ENCODE measurements at places on chromosomes 3 and 15.

GRCh38 chr3:188231456-188231855 is 77.5 kb downstream of the LPP start:
- no peak for DNase-seq

DNA sequence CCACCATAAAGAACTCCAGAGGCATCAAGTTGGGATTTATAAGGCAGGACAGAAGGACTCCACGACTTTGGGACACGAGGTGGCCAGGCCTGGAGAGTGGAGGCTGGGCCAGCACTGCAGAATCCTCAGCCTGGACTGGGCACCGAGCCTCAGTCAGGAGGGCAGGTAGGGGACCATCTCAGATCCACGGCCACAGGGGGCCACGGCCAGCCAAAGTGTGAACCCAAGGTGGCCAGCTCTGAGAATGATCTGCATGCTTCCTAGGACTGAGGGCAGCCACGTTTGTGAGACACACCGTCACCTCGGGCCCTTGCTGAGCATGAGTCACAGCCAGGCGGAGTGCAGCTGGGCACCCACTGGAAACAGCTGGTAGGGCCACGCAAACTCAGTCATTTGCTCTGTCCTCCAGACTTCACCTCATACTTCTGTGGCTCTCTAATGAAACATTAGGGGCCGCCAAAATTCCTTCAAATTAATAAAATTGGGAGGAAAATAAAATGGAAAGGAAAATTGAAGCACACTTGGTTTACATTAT is 65.8 kb downstream of the CTNNB1 start:
- no peak for DNase-seq

DNA sequence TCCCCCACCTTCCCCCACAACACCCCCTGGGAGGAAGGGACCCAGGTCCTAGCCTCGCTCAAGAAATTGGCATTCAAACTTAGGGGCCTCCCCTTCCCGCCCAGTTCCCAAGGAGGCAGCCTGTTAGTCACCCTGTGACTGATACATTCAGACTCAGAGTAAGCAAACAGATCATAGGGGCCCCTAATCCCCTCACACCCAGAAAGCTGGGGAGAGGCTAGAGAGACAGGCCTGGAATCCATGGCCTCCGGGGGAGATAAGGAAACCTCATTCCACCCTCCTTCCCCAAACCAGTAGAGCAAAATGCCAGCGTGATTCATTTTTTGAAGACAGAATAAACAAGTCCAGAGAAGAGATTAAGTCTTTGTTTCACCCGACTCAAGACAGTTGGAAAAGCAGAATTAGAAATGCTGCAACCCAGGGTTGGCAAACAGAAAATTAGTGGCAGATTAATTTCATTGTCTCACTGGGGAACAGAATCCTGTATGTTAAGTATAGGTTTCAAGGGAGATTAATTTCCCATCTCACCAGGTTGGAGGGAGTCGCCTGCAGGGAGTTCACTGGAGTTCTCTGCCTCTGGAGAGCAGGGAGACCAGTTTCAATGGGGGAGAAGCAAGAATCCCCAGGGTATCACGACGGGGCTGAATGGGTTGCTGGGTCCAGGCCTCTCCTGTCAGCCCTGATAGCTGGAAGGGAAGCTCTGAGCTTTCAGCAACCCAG is 268.3 kb downstream of the UACA start:
- no peak for DNase-seq

- peak; percentile 12 for DNase-seq
Observed at GRCh38 chr15:53586799-53587198, 172.7 kb downstream of the WDR72 start.

- no peak for DNase-seq
Observed at GRCh38 chr3:44510000-44510368, 32.5 kb upstream of the ZNF445 start.

- DNase-seq, result no peak
Observed at GRCh38 chr3:40379674-40380306, 7.2 kb upstream of the ENTPD3 start.
